ENCODE measurements at places on chromosomes 13 and 19.

DNA sequence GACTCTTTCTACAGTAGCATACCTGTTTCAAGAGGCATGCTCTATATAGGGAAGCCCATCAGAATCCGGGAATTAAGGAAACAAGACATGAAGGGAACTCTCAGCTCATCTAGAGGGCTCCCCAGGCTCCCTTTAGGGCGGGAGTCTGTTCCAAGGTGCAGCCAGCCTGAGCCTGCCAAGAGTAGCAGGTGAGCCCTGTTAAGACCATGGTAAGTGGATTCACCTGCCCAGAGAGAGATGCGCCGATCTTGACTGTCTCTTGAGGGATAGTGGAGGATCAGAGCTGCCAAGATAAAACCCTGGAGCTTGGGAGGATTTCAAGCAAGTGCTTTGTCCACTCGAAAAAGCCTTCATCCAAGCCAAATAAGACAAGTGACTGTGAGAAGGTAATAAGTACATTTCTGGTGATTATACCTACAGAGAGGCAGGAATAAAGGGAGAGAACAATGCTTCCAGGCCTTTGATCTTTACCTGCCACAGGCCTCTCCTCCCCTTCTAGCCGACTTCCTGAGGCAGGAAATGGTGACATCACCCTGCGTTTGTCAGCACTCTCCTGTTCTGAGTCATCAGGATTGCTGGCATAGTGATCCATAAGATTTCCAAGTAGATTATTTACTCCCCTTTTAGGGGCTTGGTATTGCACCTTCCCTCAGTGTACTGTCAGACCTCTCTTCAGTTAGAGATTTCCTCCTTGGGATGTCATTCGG, 31.5 kb downstream of the KLF5 start:
- DNase-seq: peak; percentile 81

DNA sequence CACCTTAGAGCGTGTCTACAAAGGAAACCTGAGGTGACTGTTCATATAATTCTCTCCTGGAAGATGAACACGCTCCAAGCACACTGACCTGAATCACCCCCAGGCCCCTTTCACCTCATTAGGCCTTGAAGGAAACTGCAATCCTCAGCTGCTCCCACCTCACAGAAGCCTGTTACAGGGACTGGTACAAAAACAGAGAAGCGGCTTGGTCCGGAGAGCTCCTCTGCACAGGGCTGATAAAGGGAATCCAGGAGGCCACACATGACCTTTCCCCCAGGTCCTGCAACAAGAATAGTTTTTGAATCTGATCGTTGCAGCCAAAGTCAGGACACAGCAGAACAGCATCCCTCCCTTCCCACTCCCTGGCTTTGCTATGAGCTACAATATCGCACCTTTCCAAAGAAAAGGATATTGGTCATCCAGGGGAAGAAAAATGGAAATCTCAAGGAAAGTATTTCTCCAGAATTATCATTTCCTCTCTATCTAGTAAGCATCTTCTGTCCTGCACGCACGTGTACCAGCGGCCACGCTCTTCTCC, 666.7 kb downstream of the UQCRFS1 start:
- DNase-seq: no peak

DNA sequence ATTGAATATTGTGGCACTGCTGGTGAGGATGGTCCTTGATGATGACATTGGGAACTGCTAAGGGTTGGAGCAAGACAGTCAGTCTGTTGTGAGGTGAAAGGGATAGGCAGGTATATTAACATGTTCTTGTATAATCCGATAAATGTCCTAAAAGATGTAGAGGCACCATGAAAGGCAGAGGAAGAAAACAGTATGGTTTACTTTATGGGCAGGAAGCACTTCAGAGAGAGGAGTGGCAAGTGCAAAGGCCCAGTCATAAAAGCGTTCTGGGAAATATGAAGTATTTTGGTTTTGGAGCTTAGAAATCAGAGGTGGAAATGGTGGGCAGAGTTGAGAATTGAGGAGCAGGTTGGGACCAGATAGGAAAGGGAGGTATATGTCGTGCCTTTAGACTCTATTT, 9.5 kb downstream of the NUP58 start:
- DNase-seq: no peak

- no peak for DNase-seq
Observed at GRCh38 chr19:49432141-49433073, 7.2 kb downstream of the GFY start.

GRCh38 chr19:9586764-9587163, 2.5 kb upstream of the ZNF121 start:
- DNase-seq: peak; percentile 70

GRCh38 chr13:87894059-87894458, 222.9 kb downstream of the SLITRK5 start:
- no peak for DNase-seq

DNA sequence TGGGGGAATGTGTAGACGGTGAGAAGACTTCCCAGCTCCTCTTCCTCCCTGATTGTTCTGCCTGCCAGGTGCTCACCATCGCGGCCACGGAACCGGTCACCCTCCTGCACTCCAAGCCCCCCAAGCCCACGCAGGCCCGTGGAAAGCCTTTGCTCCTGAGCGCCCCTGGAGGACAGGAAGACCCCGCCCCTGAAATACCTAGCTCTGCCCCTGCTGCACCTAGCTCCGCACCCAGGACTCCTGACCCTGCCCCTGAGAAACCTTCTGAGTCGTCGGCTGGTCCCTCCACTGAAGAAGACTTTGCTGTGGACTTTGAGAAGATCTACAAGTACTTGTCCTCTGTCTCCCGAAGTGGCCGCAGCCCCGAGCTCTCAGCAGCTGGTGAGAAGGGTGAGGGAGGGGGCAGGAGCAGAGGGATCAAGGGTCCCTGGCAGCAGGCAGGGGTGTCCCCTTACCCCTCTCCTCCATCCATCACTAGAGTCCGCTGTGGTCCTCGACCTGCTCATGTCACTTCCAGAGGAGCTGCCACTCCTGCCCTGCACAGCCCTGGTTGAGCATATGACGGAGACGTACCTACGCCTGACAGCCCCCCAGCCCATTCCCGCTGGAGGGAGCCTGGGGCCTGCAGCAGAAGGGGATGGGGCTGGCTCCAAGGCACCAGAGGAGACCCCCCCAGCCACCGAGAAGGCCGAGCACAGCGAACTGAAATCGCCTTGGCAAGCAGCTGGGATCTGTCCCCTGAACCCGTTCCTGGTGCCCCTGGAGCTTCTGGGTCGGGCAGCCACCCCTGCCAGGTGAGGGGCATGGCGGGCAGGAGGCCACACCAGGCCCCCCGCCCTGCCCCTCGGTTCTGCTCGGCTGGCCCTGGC, 2.1 kb downstream of the SNAPC2 start:
- DNase-seq: no peak

DNA sequence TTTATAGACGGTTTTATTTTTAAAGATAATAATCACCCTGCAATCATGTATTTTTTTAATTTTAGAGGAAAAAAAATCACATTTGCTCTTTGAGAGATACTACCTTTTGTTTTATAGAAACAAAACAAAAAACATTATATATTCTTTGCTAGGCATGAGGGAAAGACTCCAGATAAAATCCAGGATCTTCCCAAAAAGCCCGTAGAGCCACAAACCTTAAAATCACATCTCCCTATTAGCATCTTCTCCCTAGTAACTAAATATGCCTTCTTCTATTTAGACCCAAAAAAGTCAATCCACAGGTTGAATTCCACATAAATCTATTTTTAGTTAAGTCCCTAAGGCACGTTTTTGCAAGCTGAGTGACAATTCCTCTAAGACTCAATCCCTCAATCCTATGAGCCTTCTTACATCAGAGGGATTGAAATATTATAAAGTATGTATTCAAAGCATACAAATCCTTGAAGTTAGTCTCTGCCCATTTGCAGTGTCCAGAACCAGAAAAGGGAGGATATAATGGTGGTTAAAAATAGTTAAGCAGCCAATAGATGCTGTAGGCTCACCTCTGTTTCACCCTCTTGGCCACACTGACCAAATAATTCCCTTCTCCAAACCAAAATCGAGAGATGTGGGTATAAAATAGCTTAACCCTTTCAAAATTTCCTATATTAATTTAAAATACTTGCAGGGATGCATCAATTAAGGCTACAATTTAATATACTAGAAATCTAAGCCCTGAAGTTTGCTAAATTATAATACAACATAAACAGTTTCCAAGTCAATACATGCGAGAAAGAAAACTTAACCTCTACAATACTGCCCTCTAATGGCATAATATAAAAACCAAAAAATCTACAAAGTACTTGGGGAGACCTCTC, 64.0 kb downstream of the SERP2 start:
- DNase-seq: peak; percentile 59

- DNase-seq: no peak
Observed at GRCh38 chr19:52639996-52640395, 1.8 kb upstream of the ZNF83 start.

GRCh38 chr13:111371720-111372119, 51.3 kb downstream of the TEX29 start:
- no peak for DNase-seq

GRCh38 chr13:99150575-99151361, 49.9 kb upstream of the UBAC2 start:
- DNase-seq: peak; percentile 87

DNA sequence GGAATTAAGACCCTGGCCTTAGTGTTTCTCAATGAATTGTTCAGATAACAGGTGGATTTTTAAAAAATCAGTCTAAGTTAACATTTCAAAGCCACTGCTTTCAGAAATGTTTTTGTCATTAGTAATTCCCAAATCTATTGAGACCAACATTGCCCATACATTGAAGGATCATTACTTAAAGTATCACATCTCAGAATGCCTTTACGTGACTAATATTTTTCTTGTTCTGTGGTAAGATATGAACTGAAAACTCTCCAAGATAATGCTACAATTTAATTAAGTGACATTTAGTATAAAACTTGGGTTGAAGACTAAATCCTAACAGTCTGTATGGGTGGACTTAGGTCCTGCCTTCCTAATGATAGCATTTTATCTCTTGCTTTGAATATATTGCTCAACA, 59.4 kb upstream of the POSTN start:
- peak; percentile 7 for DNase-seq

GRCh38 chr13:42239644-42240043, 32.3 kb upstream of the AKAP11 start:
- peak; percentile 52 for DNase-seq

DNA sequence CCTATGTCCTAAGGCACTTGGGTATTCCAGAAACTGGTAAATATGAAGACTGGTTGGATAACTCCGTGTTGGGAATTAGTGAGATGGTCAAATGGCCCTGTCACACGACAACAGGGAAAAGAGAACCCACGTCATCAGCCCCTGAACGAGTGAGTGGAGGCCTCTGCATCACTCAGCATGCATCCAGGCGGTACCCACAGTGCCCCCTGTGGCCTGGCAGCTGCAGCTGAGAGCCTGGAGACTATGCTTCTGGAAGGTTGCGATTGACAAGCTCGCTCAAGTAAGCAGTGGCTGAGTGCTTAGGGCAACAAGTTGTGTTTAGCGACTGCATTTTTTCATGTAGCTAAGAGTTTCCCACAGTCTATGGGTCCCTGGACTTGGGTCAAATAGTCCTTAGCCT, 55.9 kb downstream of the COL4A2 start:
- DNase-seq: no peak

DNA sequence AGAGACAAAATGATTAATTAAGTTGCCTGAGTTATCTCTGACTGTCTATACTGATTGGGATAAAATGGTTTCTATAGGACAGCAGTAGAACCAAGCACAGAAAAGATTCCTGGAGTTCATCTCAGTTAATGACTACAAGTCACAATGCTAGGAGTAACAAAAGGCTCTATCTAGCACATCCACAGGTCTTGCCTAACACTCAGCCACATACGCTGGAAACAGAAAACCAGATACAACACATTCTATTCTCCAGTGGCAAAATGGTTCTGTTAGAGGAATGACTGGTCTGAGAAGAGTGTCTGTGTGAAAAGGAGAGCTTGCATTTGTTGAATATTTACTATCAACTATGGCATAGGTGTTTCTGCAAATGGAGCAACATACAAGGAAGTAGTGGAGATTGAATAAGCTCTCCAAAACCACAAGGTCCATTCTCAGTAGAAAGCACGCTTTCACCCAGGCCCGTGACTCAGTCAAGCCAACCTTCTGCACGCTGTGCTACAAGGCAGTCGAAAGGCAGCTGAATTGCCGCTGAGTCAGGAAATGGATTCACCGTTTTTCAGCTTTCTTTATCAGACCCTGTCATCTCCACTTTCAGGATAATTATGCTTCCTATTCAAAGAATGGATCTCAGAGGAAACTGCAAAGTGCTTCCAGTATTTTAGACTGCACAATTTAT, 761.5 kb downstream of the EFNB2 start:
- peak; percentile 1 for DNase-seq

- no peak for DNase-seq
Observed at GRCh38 chr19:57317503-57317902, 2.8 kb upstream of the ZNF543 start.

GRCh38 chr13:39760521-39760920, 105.1 kb downstream of the COG6 start:
- no peak for DNase-seq

- no peak for DNase-seq
Observed at GRCh38 chr13:27131906-27132305, 39.7 kb downstream of the USP12 start.

DNA sequence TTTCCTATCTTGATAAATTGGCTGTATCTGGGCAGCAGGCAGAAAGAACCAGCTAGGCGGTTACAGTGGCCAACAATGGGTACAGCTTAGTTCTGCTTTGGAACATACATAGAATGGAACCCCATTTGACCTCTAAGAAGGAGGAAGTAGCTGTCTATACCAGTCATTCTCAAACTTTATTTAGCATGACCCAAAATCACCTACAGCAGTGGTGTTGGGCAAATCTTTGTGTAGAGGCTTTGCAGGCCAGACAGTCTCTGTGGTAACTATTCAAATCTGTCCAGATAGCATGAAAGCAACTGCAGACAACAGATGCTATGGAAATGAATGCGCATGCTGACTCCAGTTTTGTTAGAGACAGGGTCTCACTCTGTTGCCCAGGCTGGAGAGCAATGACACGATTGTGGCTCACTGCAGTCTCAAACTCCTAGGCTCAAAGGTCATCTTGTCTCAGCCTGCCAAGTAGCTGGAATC, 12.0 kb upstream of the KCNC3 start:
- no peak for DNase-seq

DNA sequence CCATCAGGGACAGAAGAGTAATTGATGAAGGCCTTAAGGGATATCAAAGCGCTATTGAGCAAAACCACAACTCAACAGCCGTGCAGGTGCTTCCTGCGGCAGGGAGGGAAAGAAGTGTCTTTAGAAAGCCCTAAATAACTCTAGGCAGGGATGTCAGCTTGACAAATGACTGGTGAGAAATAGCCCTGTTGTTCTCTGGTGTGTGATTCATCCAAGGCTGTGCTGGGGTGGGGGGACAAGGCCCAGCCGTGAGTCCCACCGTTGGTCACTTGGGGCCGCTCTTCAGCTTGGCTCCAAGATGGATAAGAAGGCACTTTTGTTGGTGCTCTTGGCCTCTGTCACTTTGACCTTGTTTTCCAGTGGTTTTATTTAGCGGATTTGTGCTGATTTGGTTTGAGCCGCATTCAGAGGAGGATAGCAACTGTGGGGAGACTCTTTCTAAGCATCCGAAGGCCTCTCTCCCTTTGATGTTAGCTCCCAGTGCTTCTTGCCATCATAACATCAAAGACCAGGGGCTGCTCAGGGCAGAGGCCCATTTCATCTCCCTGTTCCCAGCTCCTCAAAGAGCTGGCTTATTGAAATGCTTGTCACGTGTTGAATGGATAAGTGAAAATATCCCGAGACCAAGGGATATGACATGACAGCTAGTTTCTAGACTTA, 130.3 kb upstream of the SERP2 start:
- peak; percentile 60 for DNase-seq

- no peak for DNase-seq
Observed at GRCh38 chr13:19940106-19940505, 18.4 kb upstream of the ZMYM2 start.
